ENCODE measurements at places on chromosomes 3 and 15.
A peak's percentile ranks its signal among the peaks of the same experiment; 100 is the strongest.

DNA sequence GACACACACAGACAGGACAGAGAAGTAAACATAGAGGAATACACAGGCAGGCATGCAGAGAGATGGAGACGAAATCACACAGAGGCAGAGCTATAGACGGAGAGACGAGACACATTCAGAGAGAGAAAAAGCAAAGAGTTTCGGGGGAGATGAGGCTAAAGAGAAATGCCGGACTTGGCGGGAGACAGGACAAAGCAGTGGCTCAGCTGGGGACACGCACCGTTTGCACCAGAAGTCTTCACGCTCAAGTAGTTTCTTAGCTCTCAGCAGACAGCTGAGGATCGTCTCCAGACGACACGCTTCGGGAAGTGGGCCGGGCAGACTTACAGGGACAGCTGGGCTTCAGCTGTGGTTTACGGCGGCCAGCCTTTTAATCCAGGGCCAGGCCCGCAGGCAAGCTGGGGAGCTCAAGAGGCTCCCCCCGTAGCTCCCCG, 56.2 kb upstream of the DLG1 start:
- peak; percentile 54 for DNase-seq

GRCh38 chr3:17111586-17111985, 226.8 kb downstream of the PLCL2 start:
- peak; percentile 37 for DNase-seq

- no peak for DNase-seq
These were observed 21.5 kb upstream of the CPNE9 start for GRCh38 chr3:9682096-9682495.

DNA sequence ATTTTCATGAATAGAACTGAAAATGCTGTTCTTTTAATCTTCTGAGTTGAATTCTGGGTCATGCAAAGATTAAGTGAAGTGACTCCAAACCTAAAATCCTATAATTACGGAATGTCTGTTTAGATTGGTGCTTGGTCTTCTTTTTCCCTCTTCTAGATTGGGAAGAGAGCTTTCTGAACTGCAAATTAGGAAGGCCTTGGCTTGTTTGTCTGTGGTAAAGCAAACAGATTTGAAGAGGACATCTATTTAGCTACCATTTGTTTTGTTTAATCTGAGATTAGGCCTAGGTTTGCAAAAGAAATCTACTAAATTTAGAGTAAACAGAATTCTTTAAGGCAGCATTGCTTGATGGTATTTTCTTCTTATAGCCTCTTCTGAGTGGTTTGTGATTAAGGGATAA, 23.5 kb downstream of the PAQR9 start:
- no peak for DNase-seq

DNA sequence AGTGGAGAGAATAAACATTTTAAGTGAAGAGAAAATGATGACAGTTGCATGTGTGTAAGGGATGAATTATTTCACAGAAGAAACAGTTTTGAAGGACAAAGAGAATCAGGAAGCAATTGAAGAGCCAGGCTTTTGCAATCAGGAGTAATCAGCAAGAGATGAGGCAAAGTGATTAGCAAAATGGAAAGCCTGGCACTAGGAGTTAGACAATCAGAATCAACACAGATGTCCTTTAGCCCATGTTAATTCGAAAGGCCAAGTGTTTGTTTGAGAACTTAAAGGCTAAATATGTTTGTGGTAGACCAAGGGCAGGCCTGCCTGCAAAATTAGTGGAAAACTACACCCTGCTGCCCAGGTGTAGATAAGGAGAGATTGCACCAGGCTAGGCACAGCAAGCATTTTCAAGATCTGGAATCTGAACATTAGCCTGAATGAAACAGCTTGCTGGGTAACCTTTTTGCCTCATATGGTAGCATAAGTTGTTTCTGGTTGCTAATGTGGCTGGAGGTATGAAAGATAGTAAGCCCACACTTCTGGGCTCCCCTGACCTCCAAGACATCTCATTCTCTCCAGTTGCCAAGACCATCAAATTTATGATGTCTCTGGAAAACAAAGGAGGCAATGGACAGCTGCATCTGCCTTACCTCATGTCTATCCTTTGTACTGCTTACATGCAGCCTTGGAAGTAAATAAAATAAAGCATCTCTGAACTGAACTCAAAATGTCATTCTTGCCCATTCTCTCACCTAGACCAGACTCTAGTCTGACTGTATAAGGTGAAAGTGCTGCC, 22.0 kb upstream of the LEKR1 start:
- DNase-seq: no peak

DNA sequence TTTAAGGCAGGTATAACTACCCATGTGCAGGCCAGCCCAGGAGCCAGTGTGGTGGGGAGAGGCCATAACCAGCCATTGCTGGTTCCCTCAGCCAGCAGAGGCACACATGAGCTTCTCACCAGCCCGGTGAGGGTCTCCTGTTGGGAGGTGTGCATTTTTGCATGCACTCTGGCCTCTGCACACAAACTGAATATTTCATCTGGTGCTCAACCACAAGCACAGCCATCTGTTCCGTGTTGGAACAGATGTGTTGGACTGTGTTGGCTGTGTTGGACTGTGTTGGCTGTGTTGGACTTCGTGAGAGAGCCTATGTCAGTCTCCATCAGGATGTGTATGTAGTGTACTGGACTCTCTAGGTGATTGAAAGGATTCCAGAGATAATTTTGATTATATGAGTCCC, 67.2 kb downstream of the RPL39L start:
- DNase-seq: no peak

GRCh38 chr15:62946940-62947339, 95.6 kb upstream of the TPM1 start:
- no peak for DNase-seq

GRCh38 chr3:178304758-178305467, 231.3 kb upstream of the KCNMB2 start:
- DNase-seq: peak; percentile 82

GRCh38 chr3:185959609-185960521, 22.1 kb upstream of the TRA2B start:
- peak; percentile 42 for DNase-seq

GRCh38 chr3:110614186-110614585, 457.4 kb upstream of the NECTIN3 start:
- no peak for DNase-seq

DNA sequence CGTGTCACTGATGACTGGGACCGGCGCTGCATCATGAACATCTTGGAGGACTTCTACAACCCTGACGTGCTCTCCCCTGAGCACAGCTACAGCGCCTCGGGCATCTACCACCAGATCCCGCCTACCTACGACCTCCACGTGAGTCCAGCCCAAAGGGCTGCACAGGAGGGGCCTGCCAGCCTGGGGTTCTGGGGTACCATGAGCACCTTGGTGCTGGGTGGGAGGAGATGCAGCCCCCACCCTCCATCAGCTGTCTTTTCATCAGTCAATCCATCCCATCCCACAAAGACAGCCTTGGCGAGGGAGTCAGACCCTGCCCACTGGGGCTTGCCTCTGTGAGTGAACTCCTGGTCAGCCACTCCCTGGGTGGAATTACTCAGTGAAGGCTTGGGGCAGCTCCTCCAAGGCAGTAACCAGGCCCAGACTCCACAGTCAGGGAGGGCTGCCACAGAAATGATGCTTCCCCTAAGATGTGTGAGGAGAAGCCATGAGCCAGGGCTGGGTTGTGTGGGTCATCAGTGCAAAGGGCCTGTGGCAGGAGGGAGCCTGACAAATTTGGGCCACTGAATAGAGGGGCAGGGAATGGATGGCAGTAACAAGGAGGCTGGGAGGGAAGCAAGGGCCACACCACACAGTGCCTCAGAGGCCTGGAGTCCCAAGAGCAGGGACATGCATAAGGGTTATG, 47.9 kb downstream of the SEMA3G start:
- no peak for DNase-seq

- no peak for DNase-seq
These were observed 403.3 kb downstream of the TBC1D5 start for GRCh38 chr3:17339132-17339575.

DNA sequence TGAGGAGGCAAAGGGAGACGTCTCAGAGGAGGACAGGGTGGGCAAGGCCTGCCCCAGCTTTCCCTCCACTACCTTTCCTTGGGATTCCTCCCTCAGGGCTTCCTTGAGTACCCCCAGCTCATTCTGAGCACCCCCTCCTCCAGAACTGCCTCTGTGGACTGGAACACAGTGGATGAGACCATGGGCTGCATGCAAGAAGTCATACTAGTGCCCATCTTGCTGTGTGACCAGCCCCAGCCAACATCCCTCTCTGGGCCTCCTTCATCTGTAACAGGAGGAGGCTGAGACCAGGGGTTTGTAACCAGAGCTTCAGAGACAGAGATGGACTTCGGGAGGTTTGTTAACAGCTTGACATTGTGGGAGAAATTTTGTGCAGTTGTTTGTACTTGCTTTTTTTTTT, 25.6 kb downstream of the FEM1B start:
- DNase-seq: no peak

DNA sequence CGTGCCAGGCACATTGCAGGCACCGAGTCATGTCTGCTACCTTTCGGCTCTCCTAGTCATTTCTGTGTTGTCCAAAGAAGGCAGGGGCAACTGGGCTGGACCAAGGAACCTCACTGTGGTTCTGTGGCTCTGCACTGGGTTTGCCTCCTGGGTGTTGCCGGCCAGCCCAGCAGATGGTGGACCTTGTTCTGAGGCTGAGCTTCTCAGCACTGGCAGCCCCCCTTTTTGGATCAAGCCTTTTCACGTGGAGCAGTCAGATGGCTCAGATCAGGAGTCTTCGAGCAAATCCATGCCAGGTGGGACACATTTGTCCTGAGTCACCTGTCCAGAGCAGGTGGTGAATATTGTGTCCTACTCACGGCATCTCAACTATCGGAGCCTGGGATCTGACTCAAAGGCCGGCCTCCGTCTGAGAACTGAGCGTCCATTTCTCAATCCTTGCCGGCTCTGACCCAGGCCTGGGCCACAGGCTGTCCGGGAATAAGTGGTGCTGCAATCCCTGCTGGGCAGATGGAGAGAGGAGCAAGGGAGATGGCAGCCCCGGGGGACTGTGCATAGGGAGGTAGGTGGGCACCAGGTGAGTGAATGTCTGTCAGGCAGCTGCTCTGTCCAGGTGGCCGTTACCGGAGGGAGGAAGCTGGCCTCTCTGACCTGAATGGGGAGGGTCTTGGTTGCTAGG, at the start of gene IL16:
TSS of gene IL16 (plus strand) at position 304 of the 679 bp plus-strand sequence. CDS start 28,521 bp downstream, outside the sequence.
- no peak for DNase-seq

DNA sequence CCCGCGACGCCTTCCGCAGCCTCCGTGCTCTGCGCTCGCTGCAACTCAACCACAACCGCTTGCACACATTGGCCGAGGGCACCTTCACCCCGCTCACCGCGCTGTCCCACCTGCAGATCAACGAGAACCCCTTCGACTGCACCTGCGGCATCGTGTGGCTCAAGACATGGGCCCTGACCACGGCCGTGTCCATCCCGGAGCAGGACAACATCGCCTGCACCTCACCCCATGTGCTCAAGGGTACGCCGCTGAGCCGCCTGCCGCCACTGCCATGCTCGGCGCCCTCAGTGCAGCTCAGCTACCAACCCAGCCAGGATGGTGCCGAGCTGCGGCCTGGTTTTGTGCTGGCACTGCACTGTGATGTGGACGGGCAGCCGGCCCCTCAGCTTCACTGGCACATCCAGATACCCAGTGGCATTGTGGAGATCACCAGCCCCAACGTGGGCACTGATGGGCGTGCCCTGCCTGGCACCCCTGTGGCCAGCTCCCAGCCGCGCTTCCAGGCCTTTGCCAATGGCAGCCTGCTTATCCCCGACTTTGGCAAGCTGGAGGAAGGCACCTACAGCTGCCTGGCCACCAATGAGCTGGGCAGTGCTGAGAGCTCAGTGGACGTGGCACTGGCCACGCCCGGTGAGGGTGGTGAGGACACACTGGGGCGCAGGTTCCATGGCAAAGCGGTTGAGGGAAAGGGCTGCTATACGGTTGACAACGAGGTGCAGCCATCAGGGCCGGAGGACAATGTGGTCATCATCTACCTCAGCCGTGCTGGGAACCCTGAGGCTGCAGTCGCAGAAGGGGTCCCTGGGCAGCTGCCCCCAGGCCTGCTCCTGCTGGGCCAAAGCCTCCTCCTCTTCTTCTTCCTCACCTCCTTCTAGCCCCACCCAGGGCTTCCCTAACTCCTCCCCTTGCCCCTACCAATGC, 2.0 kb downstream of the ISLR start:
- DNase-seq: no peak

GRCh38 chr3:65577843-65578430, 460.8 kb downstream of the MAGI1 start:
- DNase-seq: no peak

DNA sequence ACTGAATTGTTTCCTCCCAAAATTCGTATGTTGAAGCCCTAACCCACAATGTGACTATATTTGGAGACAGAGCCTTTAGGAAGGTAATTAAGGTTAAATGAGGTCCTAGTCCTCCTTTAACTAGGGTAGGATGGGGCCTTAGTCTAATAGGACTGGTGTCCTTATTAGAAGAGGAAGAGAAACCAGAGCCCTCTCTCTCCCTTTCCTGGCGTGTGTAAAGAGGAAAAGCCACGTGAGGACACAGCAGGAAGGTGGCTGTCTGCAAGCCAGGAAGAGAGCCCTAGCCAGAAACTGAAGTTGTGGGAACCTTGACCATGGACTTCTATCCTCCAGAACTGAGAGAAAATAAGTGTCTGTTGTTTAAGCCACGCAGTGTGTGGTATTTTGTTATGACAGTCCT, 94.3 kb downstream of the OXNAD1 start:
- no peak for DNase-seq

DNA sequence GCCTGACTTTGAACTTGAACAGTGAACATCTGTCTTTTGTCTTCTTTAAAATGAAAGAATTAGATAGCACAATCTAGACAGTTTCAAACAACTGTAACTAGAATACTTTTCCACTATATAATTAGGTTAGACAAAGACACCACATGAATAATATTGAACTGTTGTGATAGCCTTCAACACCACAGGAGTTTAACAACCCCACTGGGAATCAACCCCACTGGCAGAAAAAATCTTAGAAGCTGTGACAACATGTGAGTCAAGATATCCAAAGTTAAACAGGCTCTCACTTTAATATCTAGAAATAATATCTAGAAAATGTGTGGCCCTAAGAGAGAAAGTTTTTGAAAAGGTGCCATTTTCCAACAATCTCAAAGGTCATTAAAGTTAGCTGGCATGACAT, 64.4 kb upstream of the PRICKLE2 start:
- no peak for DNase-seq

GRCh38 chr3:197338586-197338985, 40.2 kb upstream of the DLG1 start:
- DNase-seq: no peak

DNA sequence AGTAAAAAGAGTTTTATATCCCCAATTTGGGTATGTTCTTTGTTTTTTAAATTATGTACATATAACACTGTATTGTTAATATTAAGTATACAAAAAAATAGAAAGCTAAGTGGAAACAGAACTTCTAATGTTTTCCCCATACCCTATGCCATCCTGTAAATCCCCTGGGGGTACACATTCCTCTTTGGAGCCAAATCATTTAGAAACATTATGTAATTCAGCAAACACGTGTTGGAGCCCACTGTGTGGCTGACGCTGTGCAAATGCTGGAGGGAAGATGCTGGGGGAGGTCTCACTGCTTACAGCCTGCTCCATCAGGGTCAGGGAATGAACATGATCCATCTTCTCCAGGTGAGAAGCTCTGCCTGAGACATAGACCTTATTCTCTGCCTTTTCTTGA, 52.8 kb downstream of the CRTC3 start:
- peak; percentile 61 for DNase-seq

Data from EL (cell line).